Stimulated activated naive CD4-positive, alpha-beta T cell treated with Interleukin-2 at 50 U/mL for 16 hours (primary cell): ENCODE measurements at places on chromosomes 12 and 14.

DNA sequence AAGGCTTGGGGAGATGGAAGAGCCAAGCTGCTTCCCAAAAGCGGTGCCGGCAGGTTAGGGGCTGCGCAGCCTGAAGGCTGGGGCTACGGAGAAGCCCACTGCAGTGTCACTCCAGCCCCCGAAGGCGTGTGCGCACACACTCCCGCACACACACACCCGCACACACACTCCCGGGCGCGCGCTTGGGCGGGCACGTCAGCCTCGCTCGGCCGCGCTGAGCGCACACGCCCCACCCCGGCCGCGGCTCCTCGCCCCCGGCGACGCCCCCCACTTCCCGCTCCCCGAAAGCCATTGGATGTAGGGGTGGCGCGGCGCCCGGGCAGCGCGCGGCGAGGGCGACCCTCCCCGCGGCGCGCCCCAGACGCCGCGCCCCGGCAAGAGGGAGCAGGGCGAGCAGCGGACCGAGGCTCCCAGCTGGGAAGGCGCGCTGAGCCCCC lies at the start of gene KCNK10:
KCNK10 (minus strand) TSS at position 184 of the 437 bp plus-strand sequence. CDS start 471 bp downstream, outside the sequence.
- no peak for DNase-seq

DNA sequence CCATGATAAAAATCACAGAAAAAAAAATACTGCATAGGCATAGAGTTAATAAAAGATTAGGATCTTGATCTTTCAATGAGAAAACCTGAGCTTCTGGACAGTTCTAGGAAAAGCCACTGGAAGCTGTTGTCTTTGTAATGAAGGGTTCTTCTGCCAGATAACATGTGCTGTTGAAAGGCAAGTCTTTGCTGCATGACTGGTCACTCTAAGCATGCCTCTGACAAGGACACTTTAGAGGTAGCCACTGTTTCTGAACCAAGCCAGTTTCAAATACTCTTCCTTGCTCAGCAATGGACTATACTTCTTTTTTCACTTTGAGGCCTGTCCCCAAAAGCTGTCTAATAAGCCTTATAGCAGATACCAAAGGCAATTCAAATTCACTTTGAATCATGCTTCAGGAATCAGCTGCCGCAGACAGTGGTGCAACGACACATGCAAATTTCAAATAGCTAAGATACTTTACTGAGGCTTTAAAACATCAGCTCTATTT lies 70.2 kb downstream of the BTG1 start:
- DNase-seq: no peak

- no peak for DNase-seq
Measured at GRCh38 chr14:101824339-101824727, 62.8 kb downstream of the PPP2R5C start.

DNA sequence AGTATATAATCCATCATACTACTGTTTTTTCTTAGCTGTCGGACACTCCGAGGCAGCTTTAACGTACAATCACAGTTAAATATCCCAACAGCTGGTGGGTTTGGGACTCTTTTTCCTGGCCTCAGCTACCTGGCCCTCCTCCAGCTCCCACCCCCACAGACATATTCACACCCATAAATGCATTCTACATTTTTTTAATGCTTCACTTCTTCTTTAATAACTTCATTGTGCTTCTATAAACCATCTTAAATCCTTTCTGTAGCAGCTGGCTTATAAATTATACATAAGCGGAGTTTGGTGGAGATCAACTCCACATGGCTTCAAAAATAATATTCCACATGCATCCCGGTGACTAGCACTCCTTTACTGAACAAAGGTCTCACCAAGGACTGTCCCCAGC lies 33.3 kb downstream of the TDG start:
- no peak for DNase-seq

DNA sequence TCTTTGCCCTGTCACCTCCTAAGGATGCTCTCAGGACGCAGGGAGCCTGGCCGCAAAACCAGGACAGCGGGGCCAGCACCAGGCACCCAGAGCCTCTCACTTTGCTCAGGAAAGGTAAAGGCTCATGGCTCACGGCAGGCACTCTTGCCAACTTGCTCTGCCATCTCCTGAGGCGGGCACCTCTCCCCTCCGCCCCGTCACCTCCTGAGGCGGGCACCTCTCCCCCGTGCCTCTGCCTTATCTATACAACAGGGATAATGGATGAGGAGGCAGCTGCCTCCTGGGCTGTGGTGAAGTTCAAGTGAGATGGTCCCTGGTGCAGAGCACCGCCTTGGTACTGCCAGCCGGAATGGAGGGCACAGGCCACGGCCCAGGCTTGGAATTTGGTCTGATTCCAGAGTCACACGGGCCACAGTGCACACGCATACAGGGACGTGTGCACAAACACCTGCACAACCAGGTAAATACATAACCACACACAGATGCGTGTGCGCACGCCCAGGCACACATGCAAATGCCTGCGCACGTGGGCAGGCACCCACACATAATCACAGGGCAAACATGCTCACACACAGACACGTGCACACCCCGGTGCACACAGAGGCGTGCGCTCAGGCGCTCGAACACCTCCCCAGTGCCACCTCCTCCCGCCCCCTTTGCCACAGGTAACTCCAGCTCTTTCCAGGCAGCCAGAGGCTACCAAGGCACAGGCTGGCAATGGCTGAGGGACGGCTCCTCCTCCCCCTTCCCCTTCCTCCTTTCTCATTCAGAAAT lies 11.6 kb downstream of the DEGS2 start:
- DNase-seq: no peak

- DNase-seq: no peak
Measured at GRCh38 chr12:119340578-119340977, 6.0 kb downstream of the CCDC60 start.

DNA sequence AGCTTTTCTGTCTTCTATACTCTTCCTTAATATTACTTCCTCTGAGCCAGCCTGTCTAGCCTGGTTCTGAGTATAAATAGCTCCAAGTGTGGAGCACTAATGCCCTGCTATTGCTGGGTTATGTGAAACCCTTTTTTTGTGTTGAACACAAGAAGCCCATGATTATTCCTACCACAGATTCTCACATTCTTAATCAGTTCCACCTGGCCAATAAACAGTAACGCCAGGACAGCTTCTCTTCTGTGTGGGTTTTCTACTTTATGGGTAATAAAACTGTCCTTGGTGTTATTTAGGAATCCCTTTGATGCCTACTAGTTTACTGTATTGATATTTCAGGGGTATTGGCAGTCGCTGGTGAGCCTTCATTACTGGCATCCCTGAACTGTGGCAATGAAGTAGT lies 48.9 kb upstream of the LRIG3 start:
- no peak for DNase-seq
